ENCODE measurements at places on chromosomes 12 and 14. TPM values are rescaled to one million over a fixed set of nuclear protein-coding genes. Genes with fewer than 3 reads are reported as not detected.

DNA sequence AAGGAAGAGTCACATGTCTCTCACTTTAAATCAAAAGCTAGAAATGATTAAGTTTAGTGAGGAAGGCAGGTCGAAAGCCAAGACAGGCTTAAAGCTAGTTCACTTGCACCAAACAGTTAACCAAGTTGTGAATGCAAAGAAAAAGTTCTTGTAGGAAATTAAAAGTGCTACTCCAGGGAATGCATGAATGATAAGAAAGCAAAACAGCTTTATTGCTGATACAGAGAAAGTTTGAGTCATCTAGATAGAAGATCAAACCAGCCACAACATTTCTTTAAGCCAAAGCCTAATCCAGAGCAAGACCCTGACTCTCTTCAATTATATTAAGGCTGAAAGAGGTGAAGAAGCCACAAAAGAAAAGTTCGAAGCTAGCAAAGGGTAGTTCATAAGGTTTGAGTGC is 193.6 kb downstream of the MSRB3 start:
- H3K27ac ChIP-seq: no peak overlapping the region
- no peaks in the 10 kb centered on the region for H3K27me3 ChIP-seq
- no peak overlapping the region for H3K4me3 ChIP-seq
- no peak for DNase-seq
- H3K36me3 ChIP-seq: no peaks in the 10 kb centered on the region
- H3K4me1 ChIP-seq: no peaks in the 10 kb centered on the region

- peak; percentile 42 for DNase-seq
- H3K4me1 ChIP-seq: peaks cover 34% of the 10 kb centered on the region
- H3K27ac ChIP-seq: peak overlapping the region; percentile 98
- peaks cover 28% of the 10 kb centered on the region for H3K36me3 ChIP-seq
Observed at GRCh38 chr12:118377884-118378470, 1.6 kb downstream of the SUDS3 start.

DNA sequence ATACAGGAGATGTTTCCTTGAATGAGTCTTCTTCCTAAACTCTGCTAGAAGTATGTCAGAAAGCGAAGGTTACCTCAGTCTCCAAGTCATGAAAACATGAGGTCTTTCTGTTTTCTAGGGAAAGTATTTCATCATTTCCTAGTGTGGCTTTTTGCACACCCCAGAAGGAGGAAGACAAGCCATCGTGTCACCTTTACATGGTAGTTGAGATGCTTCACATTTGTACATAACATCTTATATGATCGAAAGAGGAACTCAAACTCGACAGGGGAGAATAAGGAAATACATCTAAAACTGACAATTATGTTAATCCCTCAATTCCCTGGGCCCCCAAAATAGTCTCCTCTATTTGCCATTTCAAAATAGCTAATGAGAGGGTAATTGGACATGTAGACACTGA is 214.1 kb upstream of the PLEKHG7 start:
- no peak overlapping the region for H3K27ac ChIP-seq
- H3K4me3 ChIP-seq: no peak overlapping the region
- H3K27me3 ChIP-seq: no peaks in the 10 kb centered on the region
- H3K4me1 ChIP-seq: peaks cover 7% of the 10 kb centered on the region

DNA sequence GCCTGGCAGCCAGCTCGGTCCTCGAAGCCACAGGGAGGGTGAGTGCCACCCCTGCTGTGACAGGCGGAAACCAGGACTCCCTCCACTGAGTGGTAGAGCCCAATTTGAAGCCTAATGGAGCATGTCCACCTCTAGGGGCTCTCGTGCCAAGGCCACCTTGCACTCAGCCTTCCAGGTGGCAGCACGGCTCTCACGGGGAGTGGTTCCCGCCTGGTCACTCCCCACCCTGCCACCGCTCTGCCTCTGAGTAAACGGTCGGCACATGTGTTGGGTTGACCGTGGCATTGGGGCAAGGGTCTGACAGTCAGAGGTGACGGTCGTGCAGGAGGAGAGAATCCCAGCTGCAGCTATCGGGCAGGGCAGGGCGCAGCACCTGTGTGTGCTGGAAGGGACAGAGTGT is 34.8 kb downstream of the IL31 start:
- peak overlapping the region; percentile 88 for H3K27ac ChIP-seq
- DNase-seq: no peak
- peaks cover 32% of the 10 kb centered on the region for H3K4me1 ChIP-seq
- peaks cover 88% of the 10 kb centered on the region for H3K36me3 ChIP-seq
- no peaks in the 10 kb centered on the region for H3K27me3 ChIP-seq

ACSM4 gene
- total RNA-seq: not detected
